ENCODE measurements at places on chromosomes 5 and 9.

DNA sequence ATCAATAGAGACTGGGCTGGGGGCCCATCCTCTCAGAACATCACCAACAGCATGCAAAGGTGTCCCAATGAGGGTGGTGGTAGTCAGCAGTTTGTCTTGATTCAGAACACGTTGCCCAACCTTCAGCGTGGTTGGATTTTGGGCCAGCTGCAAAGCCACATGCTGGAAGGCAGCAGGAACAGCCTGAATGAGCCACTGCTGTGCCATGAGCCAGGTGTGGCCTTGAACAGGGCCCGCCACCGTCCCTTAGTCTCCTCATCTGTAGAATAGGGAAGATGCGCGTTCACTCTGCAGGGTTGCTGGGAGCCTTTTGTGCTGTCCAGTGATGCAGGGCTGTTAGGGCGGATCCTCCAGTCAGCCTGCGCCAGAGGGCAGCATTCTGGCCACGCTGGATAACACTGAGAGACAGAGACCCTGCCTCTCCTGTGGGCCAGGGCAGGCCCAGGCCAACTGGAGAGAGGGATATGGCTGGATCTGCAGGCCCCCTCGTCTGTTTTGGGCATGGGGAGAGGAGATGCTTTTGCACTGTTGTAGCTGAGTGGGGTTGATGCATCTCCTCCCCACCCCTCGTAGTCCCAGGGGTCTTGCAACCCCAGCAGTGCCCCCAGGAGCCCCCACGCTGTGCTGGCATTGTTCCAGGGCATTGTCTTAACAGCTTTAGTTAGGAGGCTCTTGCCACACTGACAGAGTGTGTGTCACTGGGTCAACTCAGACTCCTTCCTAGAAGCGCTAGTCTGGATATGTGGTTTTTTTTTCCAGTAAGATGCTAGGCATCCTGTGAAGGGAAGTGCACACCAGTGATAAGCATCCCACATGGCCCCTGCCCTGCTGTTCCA, 42.1 kb downstream of the SLC46A2 start:
- no peaks in the 10 kb centered on the region for H3K27me3 ChIP-seq
- no peak overlapping the region for H3K27ac ChIP-seq
- H3K4me1 ChIP-seq: no peaks in the 10 kb centered on the region

DNA sequence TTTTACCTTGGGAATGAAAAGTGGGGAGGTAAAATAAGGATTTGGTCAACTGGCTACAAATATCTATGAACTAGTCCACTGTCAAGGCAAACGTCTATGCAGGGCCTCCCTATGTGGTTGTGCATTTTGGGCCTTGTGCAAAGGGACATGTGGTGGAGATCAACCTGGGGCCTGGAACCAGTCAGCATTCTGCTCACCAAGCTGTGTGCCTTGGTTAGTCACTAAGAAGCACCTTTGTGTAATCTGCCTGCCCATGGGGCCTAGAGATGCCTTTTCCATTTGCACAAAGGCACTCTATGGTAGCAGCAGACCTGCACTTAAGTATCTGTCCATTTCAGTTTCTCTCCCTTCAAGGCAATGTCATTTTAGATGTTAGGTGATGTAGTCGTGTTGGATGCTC, 184.0 kb downstream of the GNAQ start:
- DNase-seq: no peak
- no peak overlapping the region for H3K4me3 ChIP-seq
- H3K27me3 ChIP-seq: no peaks in the 10 kb centered on the region
- peaks cover 11% of the 10 kb centered on the region for H3K4me1 ChIP-seq
- H3K27ac ChIP-seq: no peak overlapping the region

GRCh38 chr5:16536246-16536645, 70.6 kb upstream of the ZNF622 start:
- DNase-seq: peak; percentile 61
- no peaks in the 10 kb centered on the region for H3K36me3 ChIP-seq
- H3K4me3 ChIP-seq: no peak overlapping the region

DNA sequence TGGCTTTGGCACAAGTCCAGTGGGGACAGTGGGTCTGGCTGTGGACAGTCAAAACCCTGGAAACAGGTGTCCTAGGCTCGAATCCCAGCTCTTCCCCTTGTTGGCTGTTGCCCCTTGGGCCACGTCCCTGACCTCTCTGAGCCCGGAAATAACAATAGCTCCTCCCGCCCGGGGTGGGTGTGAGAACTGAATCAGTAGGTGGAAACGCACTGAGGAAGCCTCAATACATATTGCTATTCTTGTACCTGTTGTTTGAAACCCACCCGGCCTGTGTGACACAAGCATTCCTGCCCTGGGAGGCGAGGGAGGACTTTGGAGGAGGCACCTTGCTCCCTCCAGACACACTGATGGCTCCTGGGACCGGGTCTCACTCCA, 134.1 kb downstream of the OLFM1 start:
- no peaks in the 10 kb centered on the region for H3K36me3 ChIP-seq
- H3K27me3 ChIP-seq: peaks cover 21% of the 10 kb centered on the region
- DNase-seq: no peak
- H3K4me3 ChIP-seq: no peak overlapping the region

- H3K27me3 ChIP-seq: no peaks in the 10 kb centered on the region
- H3K4me3 ChIP-seq: no peak overlapping the region
- DNase-seq: no peak
- no peaks in the 10 kb centered on the region for H3K36me3 ChIP-seq
Measured at GRCh38 chr5:67291066-67291465, 94.5 kb upstream of the CD180 start.

- DNase-seq: no peak
- H3K27me3 ChIP-seq: peaks cover 52% of the 10 kb centered on the region
- no peaks in the 10 kb centered on the region for H3K36me3 ChIP-seq
Measured at GRCh38 chr9:130260816-130261765, 4.5 kb upstream of the HMCN2 start.

GRCh38 chr5:171599411-171599810, 180.0 kb downstream of the FGF18 start:
- DNase-seq: no peak
- H3K4me1 ChIP-seq: no peaks in the 10 kb centered on the region
- H3K27me3 ChIP-seq: no peaks in the 10 kb centered on the region
- H3K36me3 ChIP-seq: no peaks in the 10 kb centered on the region
- no peak overlapping the region for H3K4me3 ChIP-seq

GRCh38 chr5:13348568-13348967, 595.9 kb downstream of the DNAH5 start:
- no peak overlapping the region for H3K27ac ChIP-seq
- no peaks in the 10 kb centered on the region for H3K36me3 ChIP-seq
- H3K4me1 ChIP-seq: no peaks in the 10 kb centered on the region
- no peak for DNase-seq
- no peaks in the 10 kb centered on the region for H3K27me3 ChIP-seq

DNA sequence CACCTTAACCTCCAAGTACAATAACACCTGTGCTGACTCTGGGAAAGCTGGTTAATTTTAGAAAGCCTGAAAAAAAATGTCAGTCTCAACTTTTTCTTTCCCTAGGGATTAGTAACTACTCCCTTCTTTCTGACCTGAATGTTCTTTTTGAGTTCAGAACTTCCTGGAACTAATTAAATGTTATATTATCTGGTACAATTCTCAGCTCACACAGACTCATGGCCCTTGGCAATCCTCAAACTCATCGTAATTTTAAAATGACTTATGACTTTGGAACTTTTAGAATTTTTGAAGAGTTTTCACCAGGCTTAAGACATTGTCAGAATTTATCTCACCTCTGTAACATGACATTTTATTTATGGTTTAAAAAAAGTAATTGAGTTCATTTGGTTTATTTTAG, 315.0 kb downstream of the FER start:
- no peaks in the 10 kb centered on the region for H3K36me3 ChIP-seq
- no peak overlapping the region for H3K4me3 ChIP-seq
- no peak overlapping the region for H3K27ac ChIP-seq
- no peaks in the 10 kb centered on the region for H3K4me1 ChIP-seq

DNA sequence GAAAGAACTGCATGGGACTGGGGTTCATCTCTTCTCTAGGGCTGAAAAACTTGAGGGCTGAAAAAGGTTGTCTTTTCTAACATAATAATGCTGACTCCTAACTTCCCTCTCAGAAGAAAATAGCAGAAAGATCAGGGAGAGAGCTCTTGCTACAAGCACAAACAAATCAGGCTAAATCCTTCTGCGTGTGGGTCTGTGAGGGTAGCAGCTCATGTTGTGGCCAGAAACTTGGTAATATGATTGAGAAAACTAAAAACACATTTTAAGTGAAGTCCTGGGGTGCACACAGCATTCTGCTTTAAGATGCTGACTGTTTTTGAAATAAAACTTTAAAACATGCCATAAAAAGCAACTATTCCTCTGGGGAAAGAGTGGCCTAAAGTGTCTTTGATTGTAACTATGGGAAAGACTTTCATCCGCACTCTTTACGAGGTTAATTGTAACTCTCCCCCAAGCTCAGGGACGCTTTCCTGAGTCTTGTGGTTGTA, 56.7 kb downstream of the SAXO1 start:
- no peaks in the 10 kb centered on the region for H3K4me1 ChIP-seq
- no peaks in the 10 kb centered on the region for H3K36me3 ChIP-seq
- H3K4me3 ChIP-seq: no peak overlapping the region
- DNase-seq: no peak

DNA sequence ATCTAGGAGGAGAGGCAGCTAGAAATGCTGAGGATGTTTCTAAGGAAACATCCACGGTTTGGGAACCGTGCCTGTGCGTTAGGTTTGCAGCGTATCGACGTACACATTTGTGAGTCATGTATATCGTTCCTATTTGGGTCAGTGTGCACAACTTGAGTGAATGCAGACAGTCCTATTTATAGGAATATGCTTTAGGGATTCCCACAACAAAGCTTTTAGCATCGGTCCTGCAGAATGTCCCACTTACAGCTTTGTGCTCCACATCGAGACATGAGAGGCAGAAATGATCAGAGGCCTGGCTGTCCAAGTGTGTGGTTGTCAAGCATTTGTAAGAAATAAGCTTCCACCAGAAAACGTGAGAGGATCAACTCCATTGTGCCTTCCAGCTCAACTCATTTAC, 1282.7 kb upstream of the WWC1 start:
- no peaks in the 10 kb centered on the region for H3K27me3 ChIP-seq
- no peak overlapping the region for H3K4me3 ChIP-seq
- no peaks in the 10 kb centered on the region for H3K36me3 ChIP-seq
- H3K4me1 ChIP-seq: no peaks in the 10 kb centered on the region

GRCh38 chr9:2208991-2209390, 193.8 kb downstream of the SMARCA2 start:
- no peak overlapping the region for H3K27ac ChIP-seq
- H3K4me1 ChIP-seq: no peaks in the 10 kb centered on the region
- H3K36me3 ChIP-seq: no peaks in the 10 kb centered on the region
- no peak overlapping the region for H3K4me3 ChIP-seq

DNA sequence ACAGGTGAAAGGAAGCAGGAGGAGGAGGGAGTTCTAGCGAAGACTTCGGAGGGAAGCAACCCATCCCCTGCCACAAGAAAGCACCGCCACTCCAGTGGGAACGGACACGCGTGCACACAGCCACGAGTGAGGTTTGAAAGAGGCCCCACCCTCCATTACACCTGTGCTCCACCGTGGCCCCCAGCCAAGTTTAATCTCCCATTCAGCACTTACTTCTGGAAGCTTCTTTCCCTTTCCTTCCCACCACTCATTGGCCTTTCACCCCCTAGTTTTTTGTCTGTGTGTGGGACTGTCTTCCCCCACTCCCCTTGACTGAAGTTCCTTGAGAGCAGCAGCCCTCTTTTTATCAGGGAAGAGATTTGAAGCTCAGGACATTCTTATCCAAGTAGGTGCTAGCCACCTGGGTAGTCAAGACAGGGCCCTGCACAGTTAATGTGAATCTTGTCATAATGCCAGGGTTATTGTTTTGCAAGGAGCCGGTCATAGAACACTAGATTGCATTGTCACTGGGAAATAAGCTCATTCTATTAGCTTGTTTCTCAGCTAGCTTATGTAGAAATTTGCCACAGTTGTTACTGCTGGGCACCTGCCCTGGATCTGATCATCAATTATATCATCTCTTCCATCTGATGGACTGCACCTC, 256.0 kb downstream of the DOCK8 start:
- no peaks in the 10 kb centered on the region for H3K27me3 ChIP-seq
- H3K4me1 ChIP-seq: peaks cover 16% of the 10 kb centered on the region
- peak overlapping the region; percentile 57 for H3K4me3 ChIP-seq
- peak; percentile 16 for DNase-seq
- no peaks in the 10 kb centered on the region for H3K36me3 ChIP-seq

GRCh38 chr5:143030349-143030748, 260.2 kb downstream of the ARHGAP26 start:
- H3K36me3 ChIP-seq: peaks cover 11% of the 10 kb centered on the region
- no peak for DNase-seq
- no peak overlapping the region for H3K4me3 ChIP-seq
- H3K4me1 ChIP-seq: no peaks in the 10 kb centered on the region

DNA sequence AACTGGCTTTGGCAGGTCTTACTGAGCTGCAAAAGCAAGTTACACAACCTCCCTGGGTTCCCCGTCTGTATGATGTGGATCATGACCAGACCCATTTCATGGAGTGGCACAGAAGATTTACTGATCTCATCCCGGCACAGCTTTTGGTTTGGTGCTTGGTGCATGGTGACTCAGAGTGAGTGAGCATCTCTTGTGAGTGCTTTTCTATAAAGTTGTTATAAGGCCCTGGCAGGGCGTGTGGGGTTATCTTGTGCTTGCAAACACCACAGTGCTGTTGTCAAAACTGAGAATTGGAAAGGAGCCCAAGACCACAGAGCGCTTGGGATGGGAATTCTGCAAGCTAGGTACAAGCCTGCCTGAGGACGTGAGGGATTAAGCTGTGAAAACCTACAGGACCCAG, 425.2 kb downstream of the GADD45G start:
- H3K4me1 ChIP-seq: peaks cover 7% of the 10 kb centered on the region
- no peak overlapping the region for H3K27ac ChIP-seq
- no peaks in the 10 kb centered on the region for H3K27me3 ChIP-seq
- no peak overlapping the region for H3K4me3 ChIP-seq
- no peak for DNase-seq

DNA sequence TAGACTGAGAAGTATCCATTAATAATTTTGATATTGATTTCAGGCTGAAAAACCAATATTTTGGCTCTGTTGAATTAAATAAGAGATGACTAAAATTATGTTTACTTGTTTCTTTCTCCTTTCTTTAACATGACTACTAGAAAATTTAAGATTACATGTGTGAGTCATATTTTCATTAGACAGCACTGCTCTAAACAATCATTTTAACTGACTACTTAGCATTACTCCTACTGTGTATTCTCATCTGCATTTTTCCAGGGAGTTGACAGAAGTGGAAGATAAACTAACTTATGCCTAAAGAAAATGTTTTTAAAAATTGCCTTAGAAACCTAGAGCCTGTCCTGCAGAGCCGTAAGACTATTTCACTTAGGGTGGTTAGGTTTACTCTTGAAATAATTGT, 29.1 kb downstream of the TNC start:
- no peaks in the 10 kb centered on the region for H3K4me1 ChIP-seq
- H3K36me3 ChIP-seq: peaks cover 5% of the 10 kb centered on the region
- no peaks in the 10 kb centered on the region for H3K27me3 ChIP-seq
- no peak overlapping the region for H3K4me3 ChIP-seq

GRCh38 chr5:83474161-83474796, 2.7 kb downstream of the VCAN start:
- peak; percentile 59 for DNase-seq
- H3K27me3 ChIP-seq: peaks cover 27% of the 10 kb centered on the region
- H3K27ac ChIP-seq: peak overlapping the region; percentile 62
- H3K36me3 ChIP-seq: no peaks in the 10 kb centered on the region

GRCh38 chr5:169670769-169671525, 33.9 kb downstream of the DOCK2 start:
- DNase-seq: no peak
- H3K4me1 ChIP-seq: no peaks in the 10 kb centered on the region
- peaks cover 7% of the 10 kb centered on the region for H3K27me3 ChIP-seq
- no peak overlapping the region for H3K27ac ChIP-seq
- H3K36me3 ChIP-seq: no peaks in the 10 kb centered on the region
- no peak overlapping the region for H3K4me3 ChIP-seq

GRCh38 chr5:28369418-28369817, 1331.0 kb upstream of the CDH9 start:
- no peak overlapping the region for H3K27ac ChIP-seq
- H3K4me3 ChIP-seq: no peak overlapping the region
- no peaks in the 10 kb centered on the region for H3K36me3 ChIP-seq
